ENCODE measurements at places on chromosomes 3 and 15. TPM values are rescaled to one million over a fixed set of nuclear protein-coding genes. Genes with fewer than 3 reads are reported as not detected.

Gene CACNA1D
- 0.12 TPM for polyA plus RNA-seq

Gene NBEAL2
- 20.3 TPM for polyA plus RNA-seq

- no peak for DNase-seq
These were observed 18.2 kb downstream of the SLC9A9 start for GRCh38 chr3:143830063-143830462.

- no peak for DNase-seq
These were observed 15.3 kb downstream of the PCSK6 start for GRCh38 chr15:101474233-101474632.

DNA sequence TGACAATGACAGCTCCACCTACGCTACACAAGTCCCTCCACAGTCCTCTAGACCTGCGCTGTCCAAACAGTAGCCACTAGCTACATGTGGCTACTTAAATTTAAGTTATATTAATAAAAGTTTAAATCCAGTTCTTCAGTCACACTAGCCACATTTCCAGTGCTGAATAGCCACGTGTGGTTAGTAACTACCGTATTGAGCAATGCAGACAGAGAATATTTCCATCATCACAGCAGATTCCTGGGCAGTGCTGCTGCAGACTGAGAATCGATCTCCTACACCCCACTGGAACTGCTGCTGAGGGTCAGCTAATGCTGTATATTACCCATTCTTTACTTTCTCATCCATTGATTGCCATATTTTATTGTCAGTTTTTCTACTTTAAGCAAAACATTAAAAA, 40.9 kb downstream of the HDC start:
- DNase-seq = no peak
